ENCODE measurements at places on chromosomes 12 and 14.

DNA sequence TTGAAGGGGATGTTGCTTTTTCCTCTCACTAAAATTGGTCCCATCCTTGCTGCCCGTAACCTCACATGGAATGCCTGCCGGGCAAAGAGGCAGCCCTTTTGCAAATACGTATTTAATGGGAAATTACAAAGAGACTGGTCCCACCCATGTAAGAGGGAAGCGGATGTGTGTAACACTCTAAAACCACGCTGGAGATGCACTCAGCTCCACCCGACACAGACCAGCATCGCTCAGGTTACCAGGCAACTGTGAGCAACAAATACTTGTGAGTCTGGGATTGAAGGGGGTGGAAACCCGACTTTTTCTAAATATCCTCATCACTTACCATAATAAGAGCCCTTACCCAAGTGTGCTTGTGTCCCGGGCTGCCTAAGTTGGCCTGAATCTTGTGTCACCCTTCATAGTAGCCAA is 47.7 kb downstream of the ELK3 start:
- DNase-seq: no peak

GRCh38 chr12:57896115-57896433 is 45.3 kb upstream of the ATP23 start:
- no peak for DNase-seq

- peak; percentile 73 for DNase-seq
Measured at GRCh38 chr14:99273766-99274345, 1.9 kb upstream of the BCL11B start.

GRCh38 chr14:23454445-23454856 is 15.1 kb upstream of the NGDN start:
- DNase-seq: no peak

DNA sequence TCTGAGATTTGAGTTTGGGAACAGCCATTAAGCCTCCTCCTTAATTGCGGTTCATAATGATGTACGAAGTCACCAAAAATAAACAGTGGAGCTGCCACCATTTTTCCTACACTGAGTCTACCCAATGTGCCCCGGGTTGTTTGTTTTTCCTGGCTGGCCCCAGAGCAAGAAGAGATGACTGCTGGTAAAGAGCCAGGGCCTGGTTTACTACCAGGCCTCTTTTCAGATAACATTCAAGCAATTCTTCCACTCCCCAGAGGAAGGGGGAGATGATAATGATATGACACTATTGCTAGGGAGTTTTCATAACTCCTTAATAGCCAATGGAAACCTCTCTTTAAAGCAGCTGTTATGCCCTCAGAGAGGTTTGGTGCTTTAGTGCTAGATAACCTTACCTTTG is 42.3 kb downstream of the BRAP start:
- DNase-seq: no peak

DNA sequence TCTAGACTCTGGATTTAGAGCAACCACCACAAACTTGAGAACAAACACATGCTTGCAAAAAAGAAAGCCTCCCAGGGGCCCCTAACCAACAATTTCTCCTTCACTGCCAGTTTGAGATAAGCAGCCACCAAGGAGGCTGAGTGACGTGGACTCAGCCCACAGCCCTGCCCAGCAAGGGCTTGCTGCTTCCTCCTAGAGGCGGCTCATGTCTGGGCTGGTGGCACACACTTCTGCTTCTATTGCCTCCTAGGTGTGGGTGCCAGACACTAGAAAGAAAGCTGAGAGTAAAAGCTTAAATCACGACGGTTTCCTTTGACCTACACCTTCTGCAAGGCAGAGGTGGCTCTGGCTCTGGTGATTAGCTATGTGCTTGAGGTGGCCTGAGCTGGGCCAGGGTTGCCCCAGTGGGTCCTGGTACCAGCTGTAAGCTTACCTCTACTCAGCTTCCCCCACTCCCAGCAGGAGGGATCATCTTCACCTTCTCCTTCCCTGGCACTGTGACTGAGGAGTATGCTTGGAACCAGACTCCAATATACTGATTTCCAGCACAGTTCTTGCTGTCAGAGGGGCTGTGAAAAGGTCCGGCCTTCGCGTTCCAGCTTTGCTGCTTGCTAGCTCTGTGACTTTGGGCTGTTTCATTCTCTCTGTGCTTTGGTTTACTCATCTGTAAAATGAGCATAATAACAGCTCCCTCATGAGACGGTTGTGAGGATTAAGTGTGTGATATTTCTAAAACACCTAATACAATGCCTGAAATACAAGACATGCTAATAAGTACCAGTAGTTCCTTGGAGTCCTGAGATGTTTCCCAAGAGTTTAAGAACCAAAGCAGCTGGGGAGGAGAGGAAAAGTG is 89.7 kb upstream of the PARP11 start:
- no peak for DNase-seq

- no peak for DNase-seq
Measured at GRCh38 chr14:105178069-105178867, 2.8 kb downstream of the NUDT14 start.

GRCh38 chr14:94058674-94059138 is 22.3 kb downstream of the DDX24 start:
- no peak for DNase-seq

DNA sequence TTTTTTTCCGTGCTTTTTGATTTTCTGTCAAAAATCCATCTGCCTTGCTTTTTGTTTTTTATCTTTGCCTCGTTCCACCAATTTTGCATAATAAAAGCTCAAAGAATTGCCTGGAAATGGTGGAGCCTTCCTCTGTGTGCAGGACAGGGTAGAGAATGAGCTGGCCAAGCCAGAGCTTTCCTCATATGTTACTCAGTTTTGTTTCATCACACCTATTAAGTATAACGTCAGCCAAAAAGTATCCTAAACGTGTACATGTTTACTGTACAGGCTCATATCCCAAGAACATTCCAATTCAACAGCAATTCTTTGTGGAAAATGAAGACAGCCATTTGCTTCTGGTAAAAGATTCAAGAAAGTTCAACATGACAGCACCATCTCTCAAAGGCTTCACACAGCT is 191.2 kb upstream of the LMNTD1 start:
- no peak for DNase-seq

DNA sequence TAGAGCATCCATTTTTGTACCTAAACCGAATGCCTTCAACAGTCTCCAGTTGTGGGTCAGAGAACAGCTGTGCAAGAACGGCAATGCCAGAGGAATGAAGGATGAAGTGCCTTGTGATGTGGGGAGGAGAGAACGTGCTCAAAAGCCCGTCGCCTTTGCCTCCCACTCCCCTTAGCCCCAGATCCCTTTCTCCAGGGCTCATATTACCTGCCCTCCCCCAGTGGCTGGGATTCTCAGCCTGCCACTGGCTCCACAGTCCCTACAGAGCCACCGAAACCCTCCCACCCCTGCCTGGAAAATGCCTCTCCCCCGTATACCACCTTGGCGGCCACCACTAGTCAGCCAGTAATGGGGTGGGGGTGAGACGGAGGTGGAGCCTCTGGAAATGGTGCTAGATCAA is 158.5 kb downstream of the ZFP36L1 start:
- no peak for DNase-seq

- no peak for DNase-seq
Measured at GRCh38 chr12:11839091-11839641, 189.7 kb downstream of the ETV6 start.

DNA sequence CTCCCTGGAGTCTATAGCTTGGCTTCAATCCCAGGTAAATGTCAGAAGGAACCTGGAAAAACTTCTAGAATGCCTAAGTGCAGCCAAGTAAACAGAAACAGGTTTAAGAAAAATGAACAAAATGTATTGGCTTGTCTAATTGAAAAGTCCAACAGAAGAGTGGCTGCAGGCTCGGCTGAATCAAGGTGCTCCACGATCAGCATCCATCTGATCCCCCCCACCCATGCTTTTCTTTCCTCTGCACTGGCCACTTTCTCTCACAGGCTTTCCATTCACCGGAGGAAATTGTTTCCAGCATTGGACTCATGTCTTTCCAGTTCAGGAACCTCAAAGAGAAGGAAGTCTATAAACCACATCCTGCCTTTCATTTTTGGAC is 42.0 kb upstream of the C14orf180 start:
- DNase-seq: no peak

DNA sequence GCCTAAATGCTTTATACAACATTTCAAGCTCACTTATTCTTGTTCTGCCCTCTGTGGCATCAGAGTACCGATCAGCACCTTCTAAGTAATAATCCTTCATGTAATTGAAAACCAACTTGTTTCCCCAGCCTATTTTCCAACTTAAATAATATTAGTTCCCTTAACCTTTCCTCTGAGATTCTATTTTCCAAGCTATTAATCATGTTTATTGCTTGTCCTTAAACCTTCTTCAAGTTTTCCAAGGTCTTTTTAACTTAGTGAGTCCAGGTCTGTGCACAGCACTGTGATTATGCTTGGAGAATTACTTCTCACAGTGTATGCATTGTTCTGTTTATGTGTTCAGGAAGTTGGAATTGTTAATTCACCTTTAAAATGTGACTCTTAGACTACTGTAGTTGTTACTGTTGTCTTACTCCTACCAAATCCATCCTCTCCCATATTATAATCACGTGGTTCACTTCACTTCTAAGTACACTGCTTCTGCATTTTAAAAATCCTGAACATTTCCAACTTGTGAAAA is 1039.3 kb upstream of the FOXG1 start:
- DNase-seq: no peak

- no peak for DNase-seq
Measured at GRCh38 chr12:68378872-68379606, 46.9 kb upstream of the MDM1 start.

- DNase-seq: no peak
Measured at GRCh38 chr12:124684971-124685688, 117.7 kb upstream of the NCOR2 start.

DNA sequence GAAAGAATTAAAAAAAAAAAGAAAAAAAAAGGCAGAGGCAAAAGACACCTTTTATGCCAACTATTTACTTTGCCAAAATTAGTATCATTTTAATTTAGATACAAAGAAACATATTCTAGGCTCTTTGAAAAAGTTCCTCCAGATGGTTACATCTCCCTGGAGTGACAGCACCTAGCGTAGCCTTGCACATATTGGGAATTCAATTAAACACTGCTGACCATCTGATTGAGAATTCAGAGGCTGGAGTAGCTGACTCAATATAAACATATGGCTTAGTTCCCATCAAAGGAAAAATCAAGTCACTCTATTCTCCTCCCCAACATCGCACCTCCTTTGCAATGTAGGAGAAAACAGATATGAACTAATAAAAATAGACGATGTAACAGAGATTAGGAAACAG is 36.4 kb downstream of the ANKS1B start:
- no peak for DNase-seq

DNA sequence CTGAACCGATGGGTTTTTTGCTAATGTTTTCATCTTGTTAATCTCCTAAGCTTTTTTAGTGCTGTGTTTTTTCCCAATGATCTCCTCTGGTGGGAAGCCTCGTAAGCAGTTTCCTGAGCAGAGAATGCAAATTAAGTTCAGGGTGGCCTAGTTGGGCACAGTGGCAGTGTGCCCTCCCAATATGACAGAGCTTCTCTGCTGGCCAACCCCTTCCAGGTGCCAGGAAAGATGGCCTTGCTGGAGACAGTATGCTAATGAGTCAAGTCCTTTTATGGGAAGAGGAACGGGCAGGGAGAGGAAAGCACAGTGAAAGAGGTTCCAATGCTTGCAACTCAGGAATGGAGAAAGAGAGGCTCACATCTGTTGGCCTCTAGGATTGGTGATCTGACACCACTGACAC is 115.8 kb downstream of the GCH1 start:
- no peak for DNase-seq

All from H1 (cell line).